Activated naive CD4-positive, alpha-beta T cell treated with anti-CD3 and anti-CD28 coated beads, Interleukin-2, amount 50 U/mL, for 72 hours (primary cell): ENCODE measurements at places on chromosomes 7 and 10. TPM values are rescaled to one million over a fixed set of nuclear protein-coding genes. Genes with fewer than 3 reads are reported as not detected.

DNA sequence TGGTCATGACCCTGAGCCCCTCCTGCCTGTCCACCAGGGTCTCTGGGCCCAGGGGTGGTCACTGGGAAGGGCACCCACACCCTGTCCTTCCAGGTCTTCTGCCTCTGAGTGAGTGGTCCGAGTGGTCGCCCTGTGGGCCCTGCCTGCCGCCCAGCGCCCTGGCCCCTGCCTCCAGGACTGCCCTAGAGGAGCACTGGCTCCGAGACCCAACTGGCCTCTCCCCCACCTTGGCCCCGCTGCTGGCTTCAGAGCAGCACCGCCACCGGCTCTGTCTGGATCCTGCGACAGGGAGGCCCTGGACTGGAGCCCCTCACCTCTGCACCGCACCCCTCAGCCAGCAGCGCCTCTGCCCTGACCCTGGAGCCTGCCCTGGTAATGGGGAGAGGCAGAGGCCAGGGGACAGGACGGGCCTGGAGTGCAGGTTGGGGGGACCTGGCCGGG, 13.9 kb upstream of the ZNF862 start:
- DNase-seq, result no peak

- DNase-seq, result no peak
Measured at GRCh38 chr10:69578508-69578991, 5.3 kb upstream of the NEUROG3 start.

ASB15 gene
- total RNA-seq, result not detected

PTPRN2 gene
- 0.61 TPM for total RNA-seq

ZNF518A gene
- total RNA-seq, result 20.1 TPM

ZC3HAV1L gene
- total RNA-seq, result 22.6 TPM
